WTC11 (cell line): ENCODE measurements at places on chromosomes 4 and X.

DNA sequence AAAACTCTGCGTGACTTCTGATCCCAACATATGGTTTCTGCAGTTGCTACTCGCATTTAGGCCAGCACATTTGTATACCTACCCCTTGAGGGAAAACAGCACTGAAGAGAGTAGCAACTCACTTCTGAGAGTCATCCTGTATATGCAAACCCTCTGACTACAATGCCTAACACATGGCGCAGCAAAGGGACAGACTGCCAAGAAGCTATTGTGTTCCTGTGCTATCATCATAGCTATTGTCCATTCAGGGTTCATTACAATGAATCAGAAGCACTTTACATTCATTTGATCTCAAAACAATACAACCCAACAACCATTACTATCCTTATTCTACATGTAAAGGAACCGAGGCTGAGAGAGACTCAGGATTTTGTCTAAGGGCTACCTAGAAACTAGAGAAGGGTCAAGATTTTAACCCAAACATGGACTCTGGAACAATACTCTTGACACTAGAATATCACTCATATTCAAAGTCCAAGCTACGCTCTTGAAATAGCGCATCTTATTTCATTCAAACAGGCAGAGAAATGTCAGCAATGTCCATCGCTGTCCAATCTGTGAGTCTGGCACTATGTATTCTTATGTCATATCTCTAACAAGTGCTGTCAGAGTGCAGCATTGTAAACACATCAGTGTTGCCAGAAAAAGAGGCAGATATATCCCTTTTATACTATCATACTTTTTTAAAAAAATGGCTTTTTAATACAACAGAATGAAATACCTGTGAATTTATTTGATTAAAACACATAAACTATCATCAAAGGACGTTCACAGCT lies 173.6 kb downstream of the CORIN start:
- no peak for DNase-seq

DNA sequence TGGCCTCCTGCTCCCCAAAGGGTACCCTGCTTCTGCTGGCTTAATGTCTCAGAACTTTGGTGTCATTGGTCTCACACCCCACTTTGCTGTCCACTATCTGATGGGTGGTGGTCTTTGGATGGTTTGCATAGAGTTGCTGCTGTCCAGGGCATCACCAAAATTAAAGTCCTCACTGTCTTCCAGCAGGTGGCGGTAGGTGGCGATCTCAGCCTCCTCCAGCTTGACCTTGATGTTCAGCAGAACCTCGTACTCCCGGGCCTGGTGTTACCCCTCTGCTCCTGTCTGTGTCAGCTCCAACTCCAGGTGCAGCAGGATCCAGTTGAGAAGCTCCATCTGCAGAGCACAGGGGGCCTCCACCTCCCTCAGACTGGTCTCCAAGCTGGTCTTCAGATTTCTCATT lies 1169.5 kb upstream of the PABPC4L start:
- peak; percentile 65 for DNase-seq

DNA sequence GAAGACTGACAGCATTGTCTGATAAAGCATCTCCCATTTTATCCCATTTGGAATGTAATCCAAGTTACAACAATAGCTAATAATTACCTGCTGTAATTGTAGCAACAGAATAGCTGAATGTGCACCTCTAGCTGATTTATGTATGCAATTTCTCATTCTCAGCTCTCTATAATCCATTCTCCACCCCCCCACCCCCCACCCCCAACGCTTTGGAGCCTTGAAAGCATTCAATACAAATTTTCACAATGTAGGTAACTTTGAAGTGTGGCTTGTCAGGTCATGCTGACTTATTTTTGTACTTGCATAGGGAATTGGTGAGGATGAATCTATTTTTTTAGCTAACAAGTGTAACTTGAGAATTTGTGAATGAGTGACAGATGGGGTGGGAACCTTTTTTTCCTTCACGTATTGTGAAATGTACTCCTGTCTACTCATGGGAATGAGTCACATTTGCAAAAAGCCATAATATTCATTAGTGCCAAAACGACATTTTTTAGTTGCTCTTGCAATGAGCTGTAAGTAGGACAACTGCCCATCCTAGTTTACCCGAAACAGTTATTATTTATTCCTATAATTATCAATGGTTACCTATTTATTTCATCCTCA lies 159.3 kb downstream of the PALLD start:
- DNase-seq = no peak

DNA sequence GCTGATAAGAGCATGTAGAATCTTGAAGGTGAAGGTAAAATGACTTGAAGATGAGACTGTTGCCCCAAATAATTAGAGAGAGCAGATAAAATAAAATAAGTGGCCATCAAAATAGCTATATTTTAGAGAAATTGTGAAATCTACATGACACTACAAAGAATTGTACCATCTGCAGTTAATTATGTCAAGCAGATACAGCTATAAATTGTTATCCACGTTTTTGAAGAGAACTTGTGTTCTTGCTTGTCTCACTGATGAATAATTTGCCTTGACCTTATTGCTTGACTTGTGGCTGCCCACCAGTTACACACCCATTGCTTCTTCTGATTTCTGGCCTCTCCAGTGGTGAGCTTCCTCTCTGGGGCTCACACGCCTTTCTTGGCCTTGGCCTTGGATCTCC lies 75.8 kb upstream of the TNIP3 start:
- no peak for DNase-seq

DNA sequence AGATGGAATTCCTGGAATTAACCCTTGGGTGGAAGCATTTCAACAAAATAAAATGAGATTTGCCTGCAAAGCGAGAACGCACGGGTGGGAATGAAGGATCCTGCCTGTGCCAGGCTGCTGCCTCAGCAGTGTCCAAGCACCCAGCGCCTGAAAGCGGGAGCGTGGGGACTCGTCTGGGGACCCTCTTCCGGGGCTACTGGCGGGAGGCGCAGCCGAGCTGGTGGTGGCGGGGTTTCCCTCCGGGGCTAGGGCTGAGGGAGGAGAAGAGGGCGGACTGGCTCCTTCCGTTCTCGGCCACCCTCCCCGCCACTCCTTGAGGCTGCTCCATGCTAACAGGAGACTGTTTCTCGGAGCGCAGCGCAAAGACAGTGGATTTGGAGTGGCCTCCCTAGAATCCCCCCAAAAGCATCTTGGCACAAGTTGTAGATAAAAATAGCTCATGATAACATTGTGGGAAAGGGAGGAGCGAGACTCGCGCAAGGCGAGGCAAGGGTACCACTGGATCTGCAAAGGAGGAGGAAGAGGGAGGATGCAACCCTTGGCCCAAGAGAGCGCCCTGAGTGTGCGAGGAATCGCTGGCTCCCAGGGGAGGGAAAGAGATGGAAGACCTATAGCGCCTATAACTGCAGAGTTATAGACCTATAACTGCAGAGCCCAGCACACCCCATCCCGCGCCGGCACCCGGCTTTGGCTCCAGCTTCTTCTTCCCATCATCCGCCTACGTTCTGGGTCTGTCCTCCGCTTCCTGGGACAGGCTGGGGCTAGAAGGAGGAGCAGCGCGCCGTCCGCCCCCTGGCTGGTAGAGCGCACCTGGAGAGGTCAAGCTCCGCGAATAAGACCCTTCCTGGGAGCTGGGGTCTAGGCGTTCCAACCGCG lies 1.3 kb downstream of the HS3ST1 start:
- peak; percentile 14 for DNase-seq

- no peak for DNase-seq
Measured at GRCh38 chr4:156766846-156767245, 204.8 kb downstream of the PDGFC start.

GRCh38 chr4:64614276-64614675 lies 205.0 kb upstream of the TECRL start:
- no peak for DNase-seq

DNA sequence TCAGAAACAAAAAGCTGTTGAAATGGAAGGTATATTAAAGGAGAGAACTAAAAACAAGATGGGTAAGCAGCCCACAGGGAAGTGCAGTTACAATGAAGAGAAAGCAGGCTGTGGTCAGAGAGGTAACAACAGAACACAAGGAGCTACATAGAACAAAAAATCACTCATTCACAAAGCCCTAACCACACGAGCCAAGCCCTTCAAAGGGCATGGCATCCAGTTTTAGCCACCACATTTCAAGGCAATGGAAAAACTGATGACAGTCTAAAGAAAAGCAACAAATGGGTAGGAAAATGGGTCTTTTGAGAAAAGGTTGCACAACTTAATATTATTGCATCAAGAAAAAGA lies 37.5 kb downstream of the KDR start:
- DNase-seq = no peak

- no peak for DNase-seq
Measured at GRCh38 chr4:188495169-188495568, 355.9 kb downstream of the TRIML1 start.

DNA sequence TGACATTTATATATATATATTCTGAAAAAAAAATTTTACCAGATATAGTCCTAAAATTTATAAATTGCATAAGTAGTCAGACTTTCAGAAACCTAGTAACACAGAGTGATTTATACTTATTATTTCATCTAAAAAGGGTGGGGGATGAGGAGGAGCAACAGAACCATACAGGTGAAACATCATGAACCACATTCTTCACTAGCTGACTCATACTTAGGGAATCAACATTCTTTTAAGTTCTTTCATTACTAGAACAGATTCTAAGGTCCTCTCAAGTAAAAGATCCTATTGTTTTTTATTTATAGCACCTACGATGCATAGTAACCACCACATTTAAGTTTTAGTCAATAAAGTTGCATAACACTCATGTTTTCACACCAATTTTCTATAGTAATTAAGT lies 166.1 kb downstream of the LRBA start:
- no peak for DNase-seq

GRCh38 chr4:1974840-1975239 lies 33.9 kb downstream of the NELFA start:
- no peak for DNase-seq

GRCh38 chr4:103021120-103021519 lies 1.6 kb upstream of the SLC9B1 start:
- no peak for DNase-seq

DNA sequence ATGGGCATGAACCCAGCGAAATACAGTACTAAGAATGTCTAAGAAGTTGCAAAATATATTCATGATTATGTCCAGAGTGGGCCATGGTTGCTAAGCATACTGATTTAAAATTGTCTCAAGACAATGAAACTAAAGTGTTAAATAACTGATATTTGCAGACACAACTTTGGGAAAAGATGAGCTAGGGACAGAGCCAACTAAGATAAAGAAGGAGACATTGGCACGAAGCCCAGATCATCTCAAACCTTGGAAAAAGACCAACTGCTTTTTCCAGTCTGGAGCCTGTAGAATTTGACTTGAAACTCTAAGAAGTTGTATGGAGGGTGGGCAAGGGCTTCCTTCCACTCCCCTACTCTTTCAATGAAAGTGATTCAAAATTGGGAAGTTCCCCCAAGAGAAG lies 108.5 kb upstream of the GLRA2 start:
- DNase-seq = no peak

- no peak for DNase-seq
Measured at GRCh38 chr4:140213749-140214148, 59.8 kb upstream of the MAML3 start.

GRCh38 chrX:45709381-45709780 lies 508.7 kb upstream of the DIPK2B start:
- no peak for DNase-seq

DNA sequence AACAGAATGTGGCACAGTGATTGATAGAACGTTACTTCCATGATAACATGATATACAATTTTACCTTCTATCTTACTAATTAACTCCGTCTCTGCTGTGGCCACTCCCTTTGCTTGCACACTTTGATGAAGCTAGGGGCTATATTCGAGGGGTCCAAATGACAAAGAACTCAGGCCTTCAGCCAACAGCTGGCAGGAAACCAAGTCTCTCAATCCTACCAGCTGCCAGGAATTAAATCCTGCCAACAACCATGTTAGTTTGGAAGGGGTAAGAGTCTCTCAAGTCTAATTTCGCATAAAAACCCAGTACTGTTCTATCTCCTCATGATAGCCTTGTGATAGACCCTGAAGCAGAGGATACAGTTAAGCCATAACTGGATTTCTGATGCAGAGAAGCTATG lies 1122.9 kb upstream of the PCDH10 start:
- DNase-seq = no peak

- DNase-seq = no peak
Measured at GRCh38 chr4:30763321-30763727, 43.2 kb downstream of the PCDH7 start.

- peak; percentile 17 for DNase-seq
Measured at GRCh38 chr4:156677131-156677531, 294.5 kb downstream of the PDGFC start.

- no peak for DNase-seq
Measured at GRCh38 chrX:153685751-153686696, 1.7 kb upstream of the SLC6A8 start.

DNA sequence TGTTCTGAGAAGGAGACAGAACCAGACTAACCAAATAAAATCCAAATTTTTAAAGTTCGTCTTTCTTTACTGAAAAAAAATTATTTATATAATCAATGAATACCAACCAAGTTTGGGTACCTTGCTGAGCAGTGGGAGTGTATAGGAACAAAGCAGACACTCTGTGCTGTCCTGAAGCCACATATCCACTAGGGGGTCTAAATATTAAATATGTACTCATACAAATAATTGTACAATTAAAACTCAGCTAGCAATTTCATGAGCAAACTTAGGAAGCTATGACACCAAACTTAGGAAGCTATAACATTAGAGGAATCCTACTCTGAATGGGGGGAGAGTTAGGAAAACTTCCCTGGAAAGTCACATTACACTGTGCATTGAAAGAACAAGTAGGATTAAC lies 582.0 kb upstream of the EPHA5 start:
- no peak for DNase-seq

DNA sequence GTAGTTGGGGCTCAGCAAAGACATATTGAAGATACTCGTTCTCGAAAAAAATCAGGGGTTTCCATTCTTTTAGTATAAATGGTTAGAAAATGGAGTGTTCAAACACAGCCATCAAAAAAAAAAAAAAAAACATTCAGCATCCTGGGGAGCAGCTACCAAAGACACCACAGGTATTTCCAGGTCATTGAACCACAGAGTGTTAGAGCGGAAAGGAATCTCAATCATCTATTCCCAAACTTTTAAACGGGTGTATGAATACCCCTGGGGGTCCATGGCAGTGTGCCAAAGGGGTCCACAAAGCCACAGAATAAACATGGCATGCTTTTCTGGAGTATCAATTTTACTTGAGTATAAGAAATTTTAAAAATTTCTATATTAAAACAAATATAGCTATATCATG lies 6.9 kb upstream of the FGF16 start:
- DNase-seq = no peak

DNA sequence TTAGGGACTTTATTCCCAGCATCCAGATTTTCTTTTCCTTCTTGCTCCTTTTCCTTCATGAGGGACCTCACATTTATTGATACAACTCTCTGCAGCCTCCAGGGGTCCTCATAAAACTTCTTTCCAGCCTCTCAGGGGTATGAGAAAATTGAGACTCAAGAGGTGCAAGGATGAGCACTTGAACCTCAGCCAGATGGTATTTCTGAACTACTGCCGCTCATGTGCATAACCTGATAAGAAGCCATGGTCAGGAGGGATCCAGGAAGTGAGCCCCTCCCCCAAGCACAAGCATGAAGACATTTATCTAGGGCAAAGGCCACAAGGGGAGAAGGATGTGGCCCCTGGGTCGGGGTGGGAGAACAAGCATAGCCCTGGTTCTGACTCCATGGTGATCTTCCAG lies 73.3 kb downstream of the TSPAN7 start:
- DNase-seq = no peak

GRCh38 chr4:3332498-3332897 lies 39.7 kb downstream of the RGS12 start:
- DNase-seq = no peak
